ENCODE measurements at places on chromosomes 7 and 10.

DNA sequence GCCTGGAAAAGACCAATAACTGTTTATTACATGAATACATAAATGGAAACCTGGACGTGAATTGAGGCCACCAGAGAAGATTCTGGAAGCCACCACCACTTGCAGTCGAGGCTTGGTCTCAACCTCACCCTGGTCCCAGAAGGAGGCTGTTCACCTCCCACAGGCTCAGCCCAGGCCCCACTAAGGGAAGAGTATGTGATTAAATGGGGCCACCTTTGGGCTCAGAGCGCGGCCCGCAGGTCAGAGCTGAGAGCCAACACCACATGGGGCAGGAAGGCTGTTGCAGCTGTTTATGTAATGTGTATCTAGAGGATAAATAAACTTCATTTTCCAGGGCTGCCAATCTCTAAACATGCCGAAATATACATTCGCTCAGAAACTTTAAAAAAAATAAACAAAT, 17.6 kb upstream of the FGFR2 start:
- no peak for DNase-seq

DNA sequence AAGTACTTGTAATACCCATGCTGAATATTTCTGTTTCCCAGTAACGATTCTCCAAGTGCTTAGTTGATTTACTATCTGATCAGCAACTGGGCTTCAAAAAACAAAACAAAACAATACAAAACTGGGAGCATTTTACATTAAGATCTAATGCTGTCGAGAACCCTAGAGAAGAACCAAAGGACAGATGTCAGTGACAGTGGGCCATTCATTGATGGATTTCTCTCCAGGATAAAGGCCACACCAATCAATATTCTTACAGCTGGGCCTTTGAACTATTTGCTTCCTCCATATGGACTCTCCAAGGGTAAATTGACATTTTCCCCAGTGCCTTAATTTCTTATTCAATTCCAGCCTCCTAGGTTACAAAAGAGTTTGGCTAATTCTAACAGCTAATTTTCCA, 217.5 kb downstream of the ADAM12 start:
- no peak for DNase-seq

GRCh38 chr7:91266689-91267090, 2.5 kb downstream of the FZD1 start:
- DNase-seq = no peak

DNA sequence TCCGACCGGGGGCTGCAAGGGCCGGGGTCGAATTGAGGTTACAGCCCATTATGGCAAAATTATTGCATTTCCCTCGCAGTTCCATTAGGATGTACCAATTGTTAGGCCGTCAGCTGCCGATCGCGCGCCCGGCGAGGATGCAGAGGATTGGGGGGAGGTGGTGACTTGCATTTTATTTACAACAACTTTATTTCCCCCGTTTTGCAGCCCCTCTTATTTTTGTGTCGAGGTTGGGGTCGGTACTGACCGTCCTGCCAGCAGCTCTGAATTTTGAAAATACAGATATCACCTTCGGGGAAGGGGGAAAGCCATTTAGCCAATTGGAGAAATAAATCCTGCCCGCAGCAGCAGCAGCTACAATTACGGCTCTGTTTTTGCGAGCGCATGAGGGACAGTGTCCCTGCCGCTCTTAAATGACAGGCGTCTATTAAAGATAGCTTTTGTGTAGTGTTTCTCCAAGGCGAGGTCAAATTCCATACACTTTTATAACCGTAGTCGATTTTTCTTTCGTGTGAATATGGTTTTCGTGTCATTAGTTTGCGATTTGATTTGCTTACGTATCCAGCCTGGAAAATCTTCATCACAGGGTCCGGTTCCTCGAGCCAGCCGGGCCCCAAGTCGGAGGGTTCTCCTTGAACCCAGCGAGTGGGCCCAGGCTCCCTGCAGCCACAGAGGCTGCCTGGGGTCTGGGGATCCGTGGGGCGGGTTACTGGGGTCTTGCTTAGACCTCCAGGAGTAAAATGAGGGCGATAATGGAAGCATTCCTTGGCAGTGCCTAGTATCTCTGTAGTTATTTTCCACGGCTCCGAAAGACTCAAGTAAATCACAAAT, 684 bp upstream of the HOXA5 start:
- no peak for DNase-seq

- DNase-seq = no peak
These were observed 176.6 kb upstream of the MKLN1 start for GRCh38 chr7:131151034-131151433.

GRCh38 chr10:61785473-61786105, 115.9 kb upstream of the ARID5B start:
- no peak for DNase-seq

GRCh38 chr10:61910894-61911293, 9.4 kb downstream of the ARID5B start:
- DNase-seq = no peak

- peak; percentile 97 for DNase-seq
These were observed at the start of gene ZNF394 for GRCh38 chr7:99499721-99500636. ZNF394 (minus strand) TSS chr7:99500281; CDS start chr7:99500093, 188 bp downstream.

GRCh38 chr7:220151-220841, 27.9 kb downstream of the FAM20C start:
- DNase-seq = no peak

DNA sequence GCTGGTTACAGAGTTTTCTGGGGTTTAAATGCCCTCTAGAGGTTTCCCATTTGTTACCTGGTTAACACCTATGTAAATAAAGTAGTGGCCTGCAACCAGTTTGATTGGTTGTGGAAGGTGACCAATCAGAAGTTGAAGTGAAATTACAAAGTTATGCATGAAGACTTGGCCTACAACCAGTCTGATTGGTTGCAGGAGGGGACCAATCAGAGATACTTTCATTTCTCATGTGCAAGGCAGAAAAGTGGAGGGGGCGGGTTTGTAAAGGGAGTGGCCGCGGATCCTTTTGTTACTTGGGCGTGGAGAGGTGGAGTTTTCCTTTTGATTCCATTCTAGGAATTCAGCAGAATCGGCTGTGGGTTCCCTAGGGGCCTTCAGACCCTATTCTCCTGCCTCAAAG, 80.8 kb downstream of the SEC23IP start:
- peak; percentile 22 for DNase-seq

DNA sequence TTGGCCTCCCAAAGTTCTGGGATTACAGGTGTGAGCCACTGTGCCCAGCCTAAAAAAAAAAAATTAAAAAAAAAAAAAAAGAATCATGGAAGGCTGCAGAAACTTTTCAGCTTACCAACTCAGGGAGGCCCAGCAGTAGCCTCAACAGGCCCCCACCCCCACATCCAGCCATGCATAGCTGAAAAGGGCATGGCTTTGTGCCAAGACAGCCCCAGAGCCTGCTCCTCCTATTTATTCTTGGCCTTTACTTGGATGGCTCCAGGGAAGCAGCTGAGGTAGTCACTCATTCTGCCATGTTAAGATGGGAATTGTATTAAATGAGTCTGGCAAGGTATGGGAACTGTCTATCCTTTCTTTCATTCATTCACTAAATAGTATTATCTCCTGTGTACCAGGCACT, 13.7 kb upstream of the CNNM2 start:
- DNase-seq = no peak

DNA sequence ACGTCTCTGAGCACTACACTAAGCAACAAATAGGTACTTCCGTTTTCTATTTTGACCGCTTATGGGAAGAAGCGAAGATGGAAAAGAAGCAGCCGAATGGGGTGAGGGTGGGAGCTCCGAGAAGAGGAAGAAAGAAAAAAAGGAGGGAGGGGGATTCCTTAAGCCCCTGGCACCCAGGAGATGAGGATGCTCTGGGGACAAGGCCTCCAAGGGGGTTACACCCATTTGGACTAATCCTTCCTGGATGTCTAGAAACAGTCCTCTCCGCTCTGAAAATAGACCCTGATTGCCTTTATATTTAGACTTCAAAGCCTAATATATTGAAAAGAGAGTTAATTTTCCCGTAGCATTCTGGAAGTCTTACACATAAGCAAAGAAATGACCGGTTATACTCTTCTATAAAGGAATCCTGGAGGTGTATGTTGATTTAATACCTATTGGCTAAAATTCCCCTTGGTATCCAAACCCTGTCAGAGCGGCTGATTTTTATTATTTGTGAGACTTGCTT, 676 bp upstream of the HTR7 start:
- no peak for DNase-seq

- no peak for DNase-seq
These were observed 29.9 kb upstream of the CC2D2B start for GRCh38 chr10:95877881-95878280.

DNA sequence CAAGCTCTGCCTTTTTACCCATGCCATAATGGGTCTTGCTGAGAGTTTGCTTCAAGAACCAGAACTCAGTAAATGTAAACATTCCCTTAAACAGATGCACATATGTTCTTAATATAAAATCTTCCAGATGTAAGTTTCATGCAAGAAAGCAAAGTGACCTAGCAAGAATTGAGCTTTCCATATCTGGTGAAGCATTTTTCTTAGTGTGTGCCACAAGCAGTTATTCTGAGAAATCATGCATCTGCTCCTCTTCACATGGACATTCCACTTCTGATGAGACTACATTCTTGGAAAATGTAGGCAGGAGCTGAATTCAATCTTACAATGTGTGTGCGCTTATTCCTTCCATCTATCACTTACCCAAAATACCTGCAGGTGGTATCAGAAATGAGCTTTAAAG, 227.8 kb upstream of the LRRTM3 start:
- DNase-seq = no peak

GRCh38 chr10:84293574-84294016, 34.8 kb upstream of the CCSER2 start:
- DNase-seq = peak; percentile 52

GRCh38 chr7:137850972-137851945, 4.5 kb upstream of the DGKI start:
- DNase-seq = no peak

GRCh38 chr7:45155941-45156340, 1.6 kb upstream of the RAMP3 start:
- no peak for DNase-seq

GRCh38 chr10:93852476-93853095, 41.2 kb upstream of the SLC35G1 start:
- DNase-seq = peak; percentile 8

DNA sequence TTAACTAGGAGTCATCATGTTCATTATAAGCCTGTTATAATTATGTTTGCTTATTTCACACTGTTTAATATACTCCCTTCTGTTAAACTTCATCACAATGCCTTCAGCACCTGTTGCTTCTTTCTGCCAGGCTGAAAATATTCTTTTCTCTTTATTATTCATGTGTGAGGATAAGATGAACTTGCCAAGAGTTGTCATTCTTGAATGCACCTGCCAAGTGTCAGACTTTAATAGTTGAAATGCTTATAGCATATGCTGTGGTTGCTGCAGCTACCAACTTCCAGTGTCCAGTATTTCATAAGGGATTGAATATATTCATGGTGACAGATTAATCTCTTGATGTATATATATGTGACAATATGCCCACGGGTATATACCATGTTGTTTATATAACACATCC, 339.2 kb upstream of the MEOX2 start:
- no peak for DNase-seq

DNA sequence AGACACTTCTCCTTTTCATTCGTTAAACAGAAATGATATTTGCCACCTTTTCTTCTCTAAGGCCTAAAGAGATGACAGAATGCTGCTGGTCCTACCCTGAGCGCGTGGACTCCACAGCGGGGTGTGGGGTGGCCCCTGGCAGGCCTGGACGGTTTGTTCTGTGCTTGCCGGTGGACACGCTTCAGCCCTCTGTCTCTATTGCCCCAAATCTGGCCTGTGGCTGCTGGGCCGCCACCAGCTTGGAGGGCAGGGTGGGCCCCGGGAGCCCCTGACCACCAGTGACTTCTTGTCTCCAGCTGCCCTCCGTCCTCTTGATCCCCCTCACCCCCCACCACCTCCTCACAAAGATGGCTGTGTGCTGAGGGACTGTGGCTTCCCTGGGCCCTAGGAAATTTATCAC, 5.7 kb downstream of the CHST3 start:
- DNase-seq = no peak

- no peak for DNase-seq
These were observed 552.4 kb upstream of the KCND2 start for GRCh38 chr7:119720541-119720940.

DNA sequence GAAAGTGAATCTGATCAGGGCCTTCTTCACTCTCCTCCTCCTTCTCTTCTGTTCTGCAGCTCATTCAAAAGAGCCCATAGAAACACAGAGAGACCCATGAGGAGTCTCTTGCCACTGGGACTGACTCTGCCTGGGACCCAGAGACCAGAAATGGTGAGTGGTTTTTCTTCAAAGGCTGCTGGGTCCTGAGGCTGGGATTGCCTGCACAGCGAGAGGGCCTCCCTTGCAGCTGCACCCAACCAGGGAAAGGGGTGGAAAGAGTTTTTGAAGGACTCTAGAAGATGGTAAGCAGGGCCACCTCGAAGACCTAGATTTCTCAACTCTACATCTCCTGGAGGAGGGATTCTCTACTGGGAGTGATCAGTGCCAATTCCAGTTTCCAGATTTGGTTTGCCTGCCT, 15.5 kb upstream of the HOXA13 start:
- DNase-seq = no peak

DNA sequence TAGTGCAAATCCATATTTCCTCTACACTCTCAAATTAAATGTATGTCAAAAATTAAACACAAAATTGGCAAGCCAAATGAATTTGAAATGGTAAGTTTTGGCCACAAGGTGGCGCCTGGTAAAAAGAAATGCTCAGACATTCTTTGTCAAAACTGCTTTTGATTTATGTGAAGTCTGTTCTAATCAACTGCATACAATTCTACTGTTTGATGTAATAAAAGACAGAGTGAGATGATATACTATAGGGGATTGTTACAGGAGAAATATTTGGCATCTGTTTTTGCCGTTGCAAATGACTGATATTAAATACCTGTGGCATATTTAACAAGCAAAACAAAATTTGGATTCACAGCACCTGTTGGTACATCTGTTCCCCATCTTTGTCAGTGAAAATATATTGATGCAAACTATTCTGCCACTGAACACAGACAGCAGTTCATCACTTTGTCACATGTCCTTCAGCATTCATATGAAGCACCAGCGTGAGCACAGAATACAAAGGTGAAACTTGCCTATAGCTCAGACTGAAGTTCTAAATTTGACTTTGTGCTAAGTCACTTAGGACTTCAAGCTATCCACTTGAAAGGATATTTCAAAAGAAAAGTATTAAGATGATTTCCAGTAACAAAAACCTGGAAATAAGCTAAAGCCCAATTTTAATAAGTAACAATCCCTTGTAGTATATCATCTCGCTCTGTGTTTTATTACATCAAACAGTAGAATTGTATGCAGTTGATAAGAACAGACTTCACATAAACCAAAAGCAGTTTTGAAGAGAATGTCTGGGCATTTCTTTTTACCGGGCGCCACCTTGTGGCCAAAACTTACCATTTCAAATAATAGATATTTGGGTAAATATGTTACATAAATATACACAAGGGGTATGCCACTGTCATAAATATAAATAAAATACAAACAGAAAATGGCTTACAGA, 10.2 kb upstream of the CH25H start:
- DNase-seq = peak; percentile 71
